Stimulated activated CD8-positive, alpha-beta memory T cell treated with anti-CD3 and anti-CD28 coated beads, Interleukin-7, amount 100 ng/mL, for 1 hour (primary cell): ENCODE measurements at places on chromosomes 2 and 18.
A peak's percentile ranks its signal among the peaks of the same experiment; 100 is the strongest.

DNA sequence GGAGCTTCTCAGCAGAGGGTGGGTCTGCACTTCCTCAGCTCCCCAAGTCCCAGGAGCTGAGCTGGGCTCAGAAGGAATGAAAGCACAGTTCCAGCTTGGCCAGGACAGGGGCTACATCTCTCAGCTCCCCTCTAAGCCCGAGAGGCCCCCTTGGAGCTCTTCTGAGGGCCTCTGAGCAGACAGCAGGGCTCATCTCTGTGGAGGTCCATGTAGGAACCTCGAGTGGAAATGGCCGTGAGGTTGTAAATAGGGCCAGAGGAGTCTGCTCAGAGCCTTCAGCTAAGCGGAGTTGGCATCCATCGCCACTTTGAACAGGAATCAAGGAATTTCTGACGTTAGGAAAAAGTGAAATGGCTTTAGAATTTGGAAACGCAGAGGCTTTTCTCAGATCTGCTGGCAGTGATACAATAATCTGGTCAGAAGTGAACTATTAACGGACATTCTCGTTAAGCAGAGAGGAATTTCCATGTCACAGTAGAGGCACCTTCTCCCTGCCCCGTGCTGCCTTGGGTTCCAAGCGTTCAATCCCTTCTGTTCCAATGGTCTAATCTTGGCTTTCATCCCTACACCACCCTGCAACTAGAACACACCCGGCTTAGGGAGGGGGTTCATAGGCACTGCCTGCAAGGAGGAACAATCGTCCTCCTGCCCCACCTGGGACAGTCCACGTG is 213.9 kb downstream of the NDUFA10 start:
- DNase-seq, result no peak

DNA sequence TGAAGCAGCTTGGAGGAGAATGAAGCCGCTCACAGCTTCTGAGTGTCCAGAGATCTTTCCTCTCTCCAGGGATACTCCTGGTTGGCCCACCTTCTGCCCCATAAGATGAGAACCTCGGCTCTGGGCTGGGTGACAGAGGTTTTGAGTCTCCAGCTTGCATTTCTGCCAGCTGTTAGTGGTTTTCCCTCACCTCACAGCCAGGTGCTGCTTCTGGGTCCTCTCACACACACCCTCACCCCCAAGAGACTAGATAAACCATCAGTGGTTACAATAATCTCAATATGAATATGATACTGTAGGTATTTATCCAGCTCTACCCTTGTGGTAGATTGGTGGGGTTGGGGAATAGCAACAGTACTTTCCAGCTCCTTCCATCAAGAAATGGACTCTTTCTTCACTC is 161.7 kb upstream of the SIX3 start:
- DNase-seq, result no peak

- DNase-seq, result no peak
These were observed 56.4 kb downstream of the CCDC85A start for GRCh38 chr2:56240210-56240609.

DNA sequence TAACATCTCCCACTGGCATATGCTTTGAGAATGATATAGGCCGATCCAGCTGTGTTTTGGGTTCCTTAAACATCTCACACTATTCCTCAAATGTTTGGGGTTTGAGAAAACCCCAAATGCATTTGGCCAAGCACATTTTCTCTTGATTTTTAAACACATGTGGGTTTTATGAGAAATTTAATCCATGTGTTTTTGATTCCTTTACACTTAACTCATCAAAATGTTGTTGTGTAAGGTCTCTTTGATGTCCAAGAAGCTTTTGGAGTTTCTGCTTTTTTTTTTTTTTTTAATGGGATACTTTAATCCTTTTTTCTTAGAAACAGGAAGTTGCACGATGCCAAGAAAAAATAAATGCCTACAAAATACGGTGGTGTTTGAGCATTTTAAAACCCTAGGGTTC is 339.8 kb upstream of the TCF4 start:
- DNase-seq, result no peak

DNA sequence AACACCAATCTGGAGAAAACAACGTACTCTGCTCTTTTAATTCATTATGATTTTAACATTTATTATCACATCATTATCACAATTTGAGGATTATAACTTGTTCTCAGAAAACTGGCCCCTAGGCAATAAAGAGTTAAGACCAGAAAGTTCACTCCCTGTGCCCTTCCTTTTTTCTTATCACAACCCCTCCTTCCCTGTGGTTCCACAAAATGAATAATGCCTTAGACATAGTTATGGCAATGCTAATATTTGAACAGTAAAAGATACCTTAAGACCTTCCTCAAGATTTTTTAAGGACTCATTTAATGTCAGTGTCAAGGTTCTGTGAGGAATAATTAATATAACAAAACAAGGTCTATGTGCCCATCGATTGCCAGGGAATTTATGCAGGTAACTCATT is 596.2 kb downstream of the ARHGAP15 start:
- DNase-seq, result no peak

GRCh38 chr2:232190796-232191195 is 187.8 kb upstream of the ALPP start:
- DNase-seq, result no peak

DNA sequence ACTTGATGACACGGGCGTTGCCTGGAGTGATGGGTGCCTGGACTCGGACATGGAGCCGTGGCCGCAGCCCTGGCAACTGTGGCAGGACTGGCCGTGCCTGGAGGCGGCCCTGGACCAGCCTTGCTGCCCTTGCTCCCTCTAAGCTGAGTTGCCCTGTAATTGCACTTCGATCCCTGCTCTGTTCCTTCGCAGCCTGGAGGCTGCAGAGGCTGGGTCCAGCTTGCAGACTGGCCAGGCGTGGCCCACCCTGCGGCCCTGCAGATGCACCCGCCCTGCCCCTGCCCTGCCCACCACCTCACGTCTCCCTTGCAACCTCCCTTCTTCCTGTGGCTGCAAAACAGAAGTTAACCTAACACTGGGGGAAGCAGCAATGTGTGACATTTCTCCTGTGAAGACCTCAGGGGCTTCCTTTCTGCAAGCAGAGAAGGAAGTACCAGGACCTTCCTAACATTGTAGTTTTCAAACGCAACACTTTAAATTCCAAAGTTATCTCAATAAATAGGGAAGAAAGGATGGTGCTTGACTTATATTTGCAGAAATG is 174.6 kb upstream of the TPO start:
- DNase-seq, result no peak

DNA sequence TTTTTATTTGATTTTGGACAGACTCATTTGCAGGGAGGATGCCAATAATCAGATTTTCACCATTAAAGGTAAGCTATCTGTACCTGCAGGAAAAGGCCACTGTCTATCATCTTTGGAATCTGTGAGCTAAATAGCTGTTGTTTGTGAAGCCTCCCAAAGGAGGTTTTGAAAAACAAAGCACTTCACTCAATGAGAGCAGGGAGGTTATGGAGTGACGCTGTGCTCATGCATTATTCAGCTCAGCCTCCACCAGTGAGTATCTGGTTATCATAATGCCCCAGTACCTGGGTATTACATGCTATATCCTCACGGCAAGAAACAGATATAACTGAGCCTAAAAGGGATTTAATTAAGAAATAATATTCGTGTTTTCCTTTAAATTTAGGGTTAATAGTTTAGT is 189.6 kb upstream of the PIK3C3 start:
- DNase-seq, result no peak

- DNase-seq, result no peak
These were observed 15.0 kb upstream of the LAMA1 start for GRCh38 chr18:7132356-7133150.

DNA sequence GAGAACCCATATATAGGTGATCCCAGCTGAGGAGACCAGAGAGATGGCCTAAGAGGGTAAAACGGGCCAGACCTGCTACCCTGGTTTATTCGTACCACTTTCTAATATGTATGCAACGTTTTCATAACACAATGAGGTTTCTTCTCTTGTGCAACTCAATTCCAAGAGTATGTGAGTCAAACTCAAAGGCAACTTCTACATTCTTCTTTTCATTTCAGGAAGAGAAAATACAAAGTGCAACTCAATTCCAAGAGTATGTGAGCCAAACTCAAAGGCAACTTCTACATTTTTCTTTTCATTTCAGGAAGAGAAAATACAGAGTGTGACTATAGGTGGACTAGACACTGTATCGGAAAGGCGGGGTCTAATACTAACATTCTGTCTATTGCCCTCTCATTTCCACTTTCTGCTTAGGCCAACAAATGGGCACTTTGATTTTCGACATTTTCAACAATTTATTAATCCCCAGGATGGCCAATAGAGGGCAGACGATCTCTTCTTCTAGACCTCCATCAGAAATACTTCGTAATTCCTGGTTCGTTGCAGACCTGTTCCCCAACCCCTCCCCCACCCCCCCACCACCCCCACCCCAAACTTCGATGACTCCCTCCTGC is 3.7 kb upstream of the CRIM1 start:
- DNase-seq, result no peak

DNA sequence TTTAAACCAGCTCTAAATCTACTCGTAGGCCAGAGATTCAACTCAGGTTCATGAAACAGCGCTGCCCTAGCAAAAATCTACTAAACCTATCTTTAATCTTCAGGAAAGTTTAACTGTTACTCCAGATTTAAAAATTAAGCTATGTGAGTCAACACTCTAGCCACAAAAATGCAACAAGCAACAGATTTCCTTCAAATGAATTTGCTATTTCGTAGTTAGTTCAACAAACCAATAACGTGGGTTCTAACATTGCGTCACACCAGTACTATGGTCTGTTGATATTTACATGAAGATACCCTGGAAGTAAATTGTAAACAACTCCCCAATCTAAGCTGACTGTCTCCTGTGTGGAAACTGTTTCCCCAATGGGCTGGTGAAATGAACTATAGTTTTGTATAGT is 71.2 kb downstream of the FIGN start:
- DNase-seq, result no peak

- DNase-seq, result no peak
These were observed 317.6 kb downstream of the LNPK start for GRCh38 chr2:175684466-175684865.

- no peak for DNase-seq
These were observed 42.9 kb upstream of the TUBA3E start for GRCh38 chr2:130241041-130241707.

- no peak for DNase-seq
These were observed 370.9 kb downstream of the CNTNAP5 start for GRCh38 chr2:124395961-124396360.

GRCh38 chr2:144986691-144987090 is 466.8 kb upstream of the ZEB2 start:
- no peak for DNase-seq

DNA sequence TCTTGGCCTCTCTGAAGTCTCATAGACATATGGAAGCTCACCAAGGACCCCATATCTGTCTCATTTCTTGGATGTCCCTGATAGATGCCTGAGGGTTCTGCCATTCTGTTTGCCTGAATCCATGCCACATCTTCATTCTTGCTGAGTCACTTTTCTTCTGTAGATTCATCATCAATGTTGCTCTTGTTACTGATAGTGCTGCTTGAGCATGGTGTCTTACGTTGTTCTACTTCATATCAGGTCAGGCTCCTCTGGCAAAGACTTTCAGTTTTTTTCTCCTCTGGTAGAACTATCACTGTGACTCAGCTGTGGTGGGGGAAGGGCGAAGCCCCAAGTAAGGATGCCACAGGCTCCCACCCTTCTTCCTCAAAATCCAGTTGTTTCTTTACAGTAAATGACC is 885.2 kb downstream of the DCDC2C start:
- no peak for DNase-seq

- DNase-seq, result no peak
These were observed 11.0 kb downstream of the TBR1 start for GRCh38 chr2:161426922-161427663.

- no peak for DNase-seq
These were observed 167.3 kb downstream of the SEPTIN10 start for GRCh38 chr2:109446278-109447131.

DNA sequence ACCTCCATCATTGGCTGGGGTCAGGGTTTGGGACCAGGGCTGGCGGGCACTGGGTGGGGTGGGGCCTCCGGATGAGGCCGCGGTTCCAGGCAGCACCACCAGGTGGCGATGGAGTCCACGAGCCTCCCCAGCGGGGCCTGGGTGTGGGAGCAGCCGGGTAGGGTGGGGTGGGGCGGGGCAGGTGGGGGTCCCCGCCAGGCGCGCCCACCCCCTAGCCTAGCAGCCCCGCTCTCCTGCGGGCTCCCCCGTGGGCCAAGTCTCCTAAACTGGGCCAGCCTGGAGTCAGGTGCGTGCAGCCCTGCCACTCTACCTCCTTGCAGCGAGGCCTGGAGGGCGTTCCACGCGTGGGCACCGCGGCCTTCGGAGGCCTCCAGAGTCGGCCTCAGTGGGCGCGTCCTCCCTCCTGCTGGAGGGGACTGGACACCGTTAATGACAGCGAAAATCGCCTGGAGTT is 187.5 kb downstream of the TWIST2 start:
- DNase-seq, result peak; percentile 47

DNA sequence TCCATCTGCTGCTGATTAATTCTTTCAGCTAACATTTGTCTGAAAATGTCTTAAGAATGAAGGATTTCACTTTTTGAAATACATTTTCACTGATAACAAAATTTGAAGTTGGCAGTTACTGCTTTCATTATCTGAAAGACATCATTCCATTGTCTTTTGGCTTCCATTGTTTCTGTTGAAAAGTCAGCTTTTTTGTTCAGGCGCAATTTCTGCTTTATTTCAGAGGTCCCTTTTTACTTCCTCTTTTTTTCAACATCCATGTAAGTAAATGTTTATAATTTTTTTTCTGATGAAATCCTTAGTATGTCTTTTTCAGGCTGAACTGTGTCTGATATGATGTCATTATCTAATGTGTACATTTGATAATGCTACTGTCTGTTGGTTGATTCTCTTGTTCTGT is 184.2 kb downstream of the RND3 start:
- DNase-seq, result no peak

GRCh38 chr2:227862227-227862740 is 9.1 kb upstream of the DAW1 start:
- DNase-seq, result no peak

DNA sequence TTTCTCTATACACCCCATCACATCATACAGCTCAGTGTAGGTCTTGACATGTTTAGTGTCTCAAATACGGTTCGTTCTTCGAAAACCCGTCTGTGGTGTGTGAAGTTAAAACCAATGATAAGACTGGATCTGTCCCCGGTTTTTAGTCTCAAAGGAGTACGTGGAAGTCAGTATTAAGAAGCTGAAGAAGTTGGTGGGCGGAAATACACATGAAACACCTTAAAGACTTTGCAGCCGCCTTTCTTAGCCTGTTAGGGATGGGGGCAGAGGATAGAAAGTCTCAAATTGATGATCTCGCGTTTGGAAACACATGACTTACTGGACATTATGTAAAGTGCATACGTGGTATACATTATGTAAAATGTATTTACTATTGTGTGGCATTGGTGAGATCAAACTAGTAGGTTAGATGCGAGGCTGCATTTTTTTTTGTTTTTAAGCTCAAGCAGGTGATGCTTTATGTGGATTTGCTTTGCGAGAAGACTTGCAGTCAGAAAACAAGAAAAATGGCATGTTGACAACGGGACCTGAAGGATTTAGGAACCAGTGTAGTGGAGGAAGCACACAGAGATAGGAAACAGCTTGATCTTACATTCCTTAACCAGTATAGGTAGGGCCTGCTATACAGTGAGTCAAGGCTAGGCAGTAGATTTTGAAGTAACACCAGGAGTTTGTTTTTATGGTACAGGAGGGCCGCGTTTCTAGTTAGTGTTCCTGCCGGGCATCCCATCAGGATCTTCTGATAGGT is 1.2 kb downstream of the CNOT11 start:
- DNase-seq, result no peak
